Endothelial cell (in vitro differentiated cells): ENCODE measurements at places on chromosomes 5 and 9. TPM values are rescaled to one million over a fixed set of nuclear protein-coding genes. Genes with fewer than 3 reads are reported as not detected.

Gene APBB3
- total RNA-seq = 24.6 TPM

GRCh38 chr5:17634160-17634559 is at the start of gene TAF11L14:
TAF11L14 (plus strand) TSS chr5:17634460.
- no peak for DNase-seq
- H3K4me1 ChIP-seq = no peaks in the 10 kb centered on the region
- no peak within 1 kb of the TSS for H3K4me3 ChIP-seq
- H3K36me3 ChIP-seq = no peaks in the 10 kb centered on the region

GRCh38 chr5:112930082-112930344 is 8.0 kb upstream of the REEP5 start:
- no peaks in the 10 kb centered on the region for H3K27me3 ChIP-seq
- H3K4me3 ChIP-seq = no peak overlapping the region
- no peak overlapping the region for H3K27ac ChIP-seq
- no peak for DNase-seq
- no peaks in the 10 kb centered on the region for H3K36me3 ChIP-seq
- peaks cover 3% of the 10 kb centered on the region for H3K4me1 ChIP-seq

DNA sequence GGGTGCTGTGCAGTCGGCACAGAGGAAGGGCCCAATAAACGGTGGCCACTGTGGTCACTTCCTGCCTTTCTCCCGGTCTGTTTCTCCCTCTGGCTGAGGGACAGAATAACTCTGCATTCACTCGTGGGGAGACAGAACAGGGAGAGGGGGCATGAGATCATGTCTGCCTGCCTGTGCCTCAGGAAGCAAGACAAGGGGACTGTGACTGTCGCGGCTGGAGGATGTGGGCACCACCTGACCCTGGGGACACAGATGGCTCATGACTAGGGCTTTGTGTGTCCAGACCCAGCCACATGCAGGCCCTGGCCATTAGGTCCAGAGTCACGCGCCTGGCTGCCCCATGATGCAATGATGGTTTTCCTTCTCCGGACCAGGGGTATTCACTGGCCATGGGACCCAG is 5.8 kb downstream of the TRUB2 start:
- H3K27ac ChIP-seq = no peak overlapping the region
- no peaks in the 10 kb centered on the region for H3K4me1 ChIP-seq
- peaks cover 3% of the 10 kb centered on the region for H3K27me3 ChIP-seq
- peaks cover 8% of the 10 kb centered on the region for H3K36me3 ChIP-seq
- no peak overlapping the region for H3K4me3 ChIP-seq

- no peaks in the 10 kb centered on the region for H3K36me3 ChIP-seq
- H3K4me3 ChIP-seq = no peak overlapping the region
- DNase-seq = no peak
- H3K27me3 ChIP-seq = peaks cover 2% of the 10 kb centered on the region
- H3K27ac ChIP-seq = no peak overlapping the region
Measured at GRCh38 chr5:53010814-53011213, 21.7 kb downstream of the ITGA2 start.

DNA sequence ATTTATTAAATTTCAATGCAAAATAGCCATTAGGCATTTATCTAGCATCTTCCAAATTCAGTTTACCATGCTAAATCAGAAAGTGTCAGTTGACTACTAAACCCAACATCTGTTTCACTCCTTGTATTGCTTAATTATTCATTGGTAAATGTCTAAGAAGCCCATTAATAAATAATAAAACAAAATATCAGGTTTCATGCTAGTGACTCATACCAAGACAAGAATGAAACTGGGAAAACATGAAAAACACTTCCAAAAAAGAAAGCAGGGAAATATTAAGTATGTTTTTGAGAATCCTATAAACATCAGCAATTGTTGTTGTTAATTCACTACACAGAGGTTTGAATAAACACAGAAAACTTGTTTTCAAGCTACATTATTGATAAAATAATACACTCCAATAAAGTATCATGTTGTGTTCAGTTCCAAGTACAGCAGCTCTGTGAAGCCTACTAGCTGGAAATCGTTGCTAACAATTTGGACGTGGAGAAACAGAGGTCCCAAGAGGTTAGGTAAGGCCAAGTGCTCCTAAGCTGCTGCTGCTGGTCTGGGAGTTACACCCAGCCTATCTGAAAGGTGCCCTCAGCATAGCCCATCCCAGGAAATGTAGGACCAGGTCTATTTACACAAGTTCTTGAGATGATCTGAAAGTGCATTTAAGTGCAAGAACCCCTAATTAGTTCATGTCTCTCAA is 78.8 kb downstream of the GNAQ start:
- no peak overlapping the region for H3K4me3 ChIP-seq
- peaks cover 2% of the 10 kb centered on the region for H3K27me3 ChIP-seq
- DNase-seq = no peak
- peaks cover 32% of the 10 kb centered on the region for H3K4me1 ChIP-seq
- H3K36me3 ChIP-seq = peaks cover 3% of the 10 kb centered on the region
